ENCODE measurements at places on chromosomes 13 and 19.

GRCh38 chr19:9914315-9915207 lies 21.8 kb downstream of the OLFM2 start:
- peak; percentile 27 for DNase-seq

- no peak for DNase-seq
Measured at GRCh38 chr13:95137096-95137495, 164.2 kb downstream of the ABCC4 start.

- no peak for DNase-seq
Measured at GRCh38 chr13:95262837-95263384, 38.3 kb downstream of the ABCC4 start.

DNA sequence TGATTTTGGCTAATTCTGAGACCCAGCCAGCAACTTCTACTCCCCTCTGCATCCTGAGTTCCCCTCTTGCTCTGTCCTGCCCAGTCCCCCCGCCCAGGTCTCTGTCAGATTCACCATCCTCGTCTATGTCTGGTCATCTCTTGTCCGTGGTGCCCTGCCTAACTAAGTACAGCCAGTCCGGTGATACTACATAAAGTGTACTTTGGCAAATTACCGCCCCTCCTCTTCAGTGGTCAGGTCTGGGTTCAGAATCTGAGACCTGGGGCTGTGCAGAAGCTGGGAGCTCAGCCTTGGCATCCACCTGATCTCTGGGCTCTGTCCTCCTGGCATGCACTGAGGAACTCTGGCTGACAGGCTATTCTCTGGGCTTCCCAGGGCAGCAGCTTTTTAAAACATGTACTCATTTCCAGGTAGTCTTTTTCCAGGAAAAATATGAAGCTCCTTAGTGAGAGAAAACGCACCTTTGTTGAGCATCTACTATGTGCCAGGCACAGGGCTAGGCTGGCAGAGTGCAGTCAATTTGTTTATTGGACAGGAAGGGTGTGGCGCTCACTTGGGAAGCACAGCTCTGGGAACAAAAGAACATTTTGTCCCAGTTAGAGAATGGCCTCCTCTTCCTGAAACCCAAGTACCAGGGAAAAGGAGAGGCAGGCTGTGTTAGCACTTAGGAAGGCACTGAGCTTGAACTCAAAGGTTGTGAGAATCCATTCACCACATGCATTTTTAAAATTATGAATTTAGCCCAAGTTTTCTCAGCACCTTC lies 88.9 kb downstream of the TSHZ3 start:
- no peak for DNase-seq

DNA sequence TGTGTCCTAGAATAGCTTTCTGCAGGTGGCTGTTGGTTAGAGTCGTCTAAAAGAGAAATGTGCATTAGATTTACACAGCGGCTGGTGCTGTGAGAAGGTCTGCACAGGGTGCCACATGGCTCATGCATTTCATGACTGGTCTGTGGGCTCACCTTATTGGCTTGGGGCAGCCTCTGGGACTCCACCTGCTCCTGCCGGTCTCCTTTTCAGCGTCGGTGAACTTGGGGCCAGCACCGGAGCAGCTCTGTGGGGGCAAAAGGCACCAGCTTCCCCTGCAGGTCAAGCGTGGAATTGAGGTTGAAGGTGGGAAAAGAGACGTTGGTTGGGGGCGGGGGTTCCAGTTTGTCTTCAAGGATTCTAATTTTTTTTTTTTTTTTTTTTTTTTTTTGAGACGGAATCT lies 3.1 kb upstream of the PNMA8C start:
- DNase-seq = no peak

- DNase-seq = no peak
Measured at GRCh38 chr13:95279016-95279415, 22.2 kb downstream of the ABCC4 start.

DNA sequence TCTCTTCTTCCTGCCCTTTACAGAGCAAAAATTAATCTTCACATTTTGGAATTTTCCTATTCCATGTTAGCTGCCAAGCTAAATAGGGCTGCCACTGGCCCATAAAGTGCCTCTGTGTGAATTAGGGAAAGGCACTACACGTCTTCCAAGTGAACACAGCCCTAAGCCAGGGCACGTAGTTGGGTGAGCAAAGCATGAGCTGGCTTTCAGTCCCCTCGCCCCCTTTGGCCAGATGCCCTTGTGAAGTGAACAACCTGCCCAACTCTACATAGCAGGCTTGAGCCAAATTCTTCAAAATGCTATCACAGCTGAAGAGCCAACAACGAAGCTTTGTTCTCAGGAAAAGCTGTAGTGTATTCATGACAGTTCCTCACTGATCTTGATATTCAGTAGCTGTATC lies 213.1 kb downstream of the OXGR1 start:
- DNase-seq = no peak

- no peak for DNase-seq
Measured at GRCh38 chr13:30739761-30740642, 4.7 kb downstream of the ALOX5AP start.

DNA sequence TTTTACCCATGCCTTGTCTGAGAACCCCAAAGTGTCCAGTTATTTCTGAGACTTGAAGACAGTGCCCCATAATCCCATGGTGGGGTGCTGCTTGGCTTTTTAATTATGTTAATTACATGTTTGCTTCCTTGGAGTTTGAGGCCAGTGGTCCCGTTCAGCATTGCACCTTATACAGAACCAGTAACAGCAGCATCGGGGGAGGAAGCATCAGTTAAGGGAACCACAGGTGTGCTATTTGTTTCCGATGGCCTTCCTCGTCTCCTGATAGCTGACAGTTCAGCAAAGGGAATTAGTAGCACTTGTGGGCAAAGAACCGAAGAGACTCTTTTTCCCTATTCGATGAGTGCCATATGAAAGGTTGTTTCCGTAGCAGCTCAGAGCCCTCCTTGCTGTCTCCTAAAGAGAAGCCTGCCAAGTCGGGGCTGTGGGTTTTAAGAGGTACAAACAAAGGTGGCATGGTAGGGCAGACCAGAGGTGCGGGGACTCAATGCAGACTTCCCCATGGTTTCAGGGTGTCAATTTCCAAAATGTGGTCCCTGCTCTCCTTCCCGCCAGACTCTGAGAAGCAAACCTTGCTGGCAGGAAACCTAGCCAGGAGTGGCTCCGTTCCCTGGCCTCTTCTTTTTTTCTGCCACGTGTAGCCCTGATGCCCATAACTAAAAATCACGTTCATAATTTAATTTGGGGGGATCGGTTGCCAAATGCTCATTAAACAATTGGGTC lies 225.2 kb upstream of the TSHZ3 start:
- DNase-seq = no peak

DNA sequence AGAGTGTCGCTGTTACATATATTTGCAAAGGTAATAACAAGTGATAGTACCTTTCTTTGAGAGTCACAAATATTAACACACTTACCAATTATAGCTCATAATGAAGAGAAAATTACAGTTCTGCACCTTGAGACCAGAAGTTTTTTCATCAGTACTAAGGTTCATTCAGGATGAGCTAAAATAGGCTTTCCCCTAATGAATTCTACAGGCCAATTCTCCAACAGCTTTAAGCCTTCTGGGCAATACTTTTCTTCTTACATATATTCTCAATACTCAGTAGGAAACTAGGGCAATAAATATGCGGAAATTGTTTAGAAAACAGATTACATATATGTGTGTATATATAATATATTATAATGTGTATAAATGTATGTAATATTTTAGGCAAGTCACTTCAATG lies 2672.8 kb upstream of the PCDH20 start:
- DNase-seq = no peak

DNA sequence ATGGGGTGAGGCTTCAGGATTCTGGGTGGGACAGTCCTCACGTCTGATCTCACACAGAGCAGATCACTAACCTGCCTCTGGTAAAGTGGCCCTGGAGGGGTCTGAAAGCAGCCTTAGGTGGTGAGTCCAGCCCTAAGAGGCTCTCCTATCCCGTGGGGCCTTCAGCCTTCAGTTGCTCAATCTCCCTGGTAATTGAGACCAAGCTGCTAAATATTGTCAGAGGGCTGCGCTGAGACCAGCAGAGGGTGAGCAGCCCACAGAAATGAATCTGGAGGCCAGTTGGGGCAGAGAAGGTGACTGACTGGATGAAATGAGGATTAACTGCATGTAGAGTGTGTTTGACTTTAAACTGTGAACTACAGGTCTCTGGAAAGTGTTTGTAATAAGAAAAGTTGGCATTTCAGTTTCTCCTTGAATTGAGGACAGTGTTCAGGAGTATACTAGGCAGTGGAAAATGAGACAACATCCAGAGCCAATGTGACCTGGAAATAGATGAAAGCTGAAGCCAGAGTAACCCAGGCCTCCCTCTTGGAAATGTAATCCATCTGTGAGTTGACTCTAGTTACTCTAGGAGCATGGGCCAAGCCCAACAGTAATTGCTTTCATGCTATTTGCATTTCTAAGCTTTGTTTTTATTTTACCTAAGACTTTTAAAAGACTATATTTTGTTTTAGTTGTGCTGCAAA lies 14.3 kb upstream of the HSPH1 start:
- DNase-seq = no peak

DNA sequence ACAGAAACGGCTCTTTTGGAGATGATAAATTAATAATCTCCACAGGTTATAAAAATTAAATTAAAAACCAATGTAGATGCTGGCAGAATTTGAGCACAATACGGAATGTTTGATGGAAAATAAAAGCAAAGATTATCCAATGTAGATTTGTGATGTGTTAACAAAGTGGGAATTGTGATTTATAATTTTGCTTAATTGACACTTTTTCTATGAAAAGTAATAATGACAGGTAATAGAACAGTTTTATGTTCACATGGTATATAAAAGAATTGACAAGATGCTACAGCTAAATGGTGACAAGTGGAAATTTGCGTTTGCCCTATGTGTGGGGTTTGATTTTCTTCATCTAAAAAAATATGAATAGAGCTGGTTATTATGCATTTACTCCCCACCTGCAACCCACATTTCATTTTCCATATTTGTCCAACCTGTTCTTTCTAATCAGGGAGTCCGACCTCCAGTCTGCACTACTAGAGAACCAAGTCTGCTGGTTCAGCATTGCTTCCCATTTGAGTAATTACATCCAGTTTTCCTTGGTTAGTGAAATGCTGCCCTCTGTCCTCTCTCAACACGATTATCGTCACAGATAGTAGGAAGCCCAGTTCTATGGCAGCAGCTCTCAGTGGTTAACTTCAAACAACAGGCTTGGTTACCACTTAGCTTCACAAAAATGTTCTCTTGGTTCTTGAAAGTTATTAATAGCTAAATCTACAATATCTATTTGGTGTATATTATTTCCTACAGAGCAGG lies 61.4 kb upstream of the SLITRK1 start:
- DNase-seq = peak; percentile 2

GRCh38 chr13:34864671-34865070 lies 77.4 kb upstream of the NBEA start:
- DNase-seq = no peak

GRCh38 chr13:99395436-99395835 lies 88.2 kb upstream of the GPR183 start:
- no peak for DNase-seq

DNA sequence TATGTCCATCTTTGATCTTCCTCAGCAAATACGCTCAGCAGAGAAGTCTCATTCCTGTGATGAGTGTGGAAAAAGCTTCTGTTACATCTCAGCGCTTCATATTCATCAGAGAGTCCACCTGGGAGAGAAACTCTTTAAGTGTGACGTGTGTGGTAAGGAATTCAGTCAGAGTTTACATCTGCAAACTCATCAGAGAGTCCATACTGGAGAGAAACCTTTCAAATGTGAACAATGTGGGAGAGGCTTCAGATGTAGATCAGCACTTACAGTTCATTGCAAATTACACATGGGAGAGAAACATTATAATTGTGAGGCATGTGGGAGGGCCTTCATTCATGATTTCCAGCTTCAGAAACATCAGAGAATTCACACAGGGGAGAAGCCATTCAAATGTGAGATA lies 5.7 kb upstream of the ZNF284 start:
- no peak for DNase-seq

- DNase-seq = no peak
Measured at GRCh38 chr19:13960863-13961784, 8.8 kb downstream of the DCAF15 start.

GRCh38 chr13:75877071-75877470 lies 240.9 kb downstream of the LMO7 start:
- no peak for DNase-seq

DNA sequence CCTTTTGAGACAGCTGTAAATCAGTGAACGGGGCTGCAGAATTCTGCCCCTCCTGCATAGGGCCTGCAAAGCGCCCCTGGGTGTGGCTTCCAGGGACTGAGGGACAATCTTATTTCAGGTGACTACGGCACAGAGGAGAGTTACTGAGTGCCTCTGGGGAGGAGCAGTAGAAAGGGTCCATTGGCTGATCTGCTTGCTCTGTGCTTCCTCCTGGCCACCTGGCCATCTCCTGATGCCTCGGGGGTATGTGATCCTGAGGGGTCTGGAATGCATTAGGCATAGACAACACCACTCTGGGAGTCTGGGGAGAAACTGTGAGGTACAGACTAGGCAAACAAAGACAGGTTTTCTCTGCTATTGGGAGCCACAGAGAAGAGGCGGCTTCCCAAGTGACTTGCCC lies 2.8 kb downstream of the KCTD15 start:
- no peak for DNase-seq

DNA sequence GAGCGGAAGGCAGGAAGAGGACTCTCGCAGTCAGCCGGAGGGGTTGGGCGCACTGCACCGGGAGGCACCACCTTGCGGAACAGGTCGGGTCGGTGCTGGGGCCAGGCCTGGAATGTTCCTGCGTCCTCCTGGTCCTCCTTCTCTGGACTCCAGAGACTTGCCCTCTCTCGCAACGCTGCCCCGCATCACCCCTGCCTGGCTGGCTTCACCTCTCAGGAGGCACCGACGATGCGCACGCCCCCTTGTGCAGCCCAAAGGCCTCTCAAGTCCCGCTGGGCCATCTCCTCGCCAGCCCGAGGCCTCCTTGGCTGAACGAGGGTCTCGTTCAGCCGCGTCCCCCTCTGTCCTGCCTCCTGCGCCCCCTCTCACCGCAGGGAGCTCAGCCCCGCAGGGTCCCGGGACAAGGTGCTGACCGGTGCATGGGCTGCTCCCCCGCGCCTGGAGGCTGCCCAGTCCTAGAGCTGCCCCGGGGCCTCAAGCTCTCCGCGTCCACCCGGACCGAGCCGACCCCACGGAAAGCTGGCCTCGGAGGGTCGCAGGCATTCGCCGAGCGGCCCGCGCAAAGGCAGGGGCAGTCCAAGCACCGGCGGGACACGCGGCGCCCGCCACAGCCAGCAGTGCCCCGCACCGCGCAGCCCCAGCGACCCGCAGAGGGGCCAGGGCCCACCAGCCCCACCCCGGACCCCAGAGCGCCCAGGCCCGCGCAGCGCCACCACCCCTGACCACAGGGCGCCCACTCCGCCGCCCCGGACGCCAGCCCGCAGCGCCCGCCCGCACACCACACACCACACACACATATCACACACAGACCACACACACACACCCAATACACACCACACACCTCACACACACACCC lies 133.8 kb downstream of the CRYL1 start:
- DNase-seq = no peak

- DNase-seq = no peak
Measured at GRCh38 chr19:1487576-1488281, 2.4 kb downstream of the PCSK4 start.

DNA sequence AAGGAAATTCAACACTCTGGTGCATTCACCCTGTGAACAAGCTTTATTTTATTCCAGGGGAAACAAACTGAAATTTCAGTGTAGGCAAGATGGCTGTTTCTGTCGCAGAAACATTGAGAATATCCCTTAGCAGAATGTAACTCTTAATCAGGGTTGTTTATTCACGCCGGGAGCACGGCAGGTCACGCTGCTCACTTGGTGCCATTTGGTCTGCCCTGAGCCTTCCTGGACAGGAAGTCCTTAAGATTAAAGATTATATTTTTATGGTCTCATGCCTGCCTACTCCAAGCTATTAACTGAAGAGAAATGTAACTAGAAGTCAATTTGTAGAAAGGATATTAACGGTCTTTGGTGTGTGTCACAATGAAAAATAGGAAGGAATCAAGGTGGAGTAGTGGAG lies 185.3 kb upstream of the ARGLU1 start:
- DNase-seq = no peak

GRCh38 chr13:26221399-26221720 lies 754 bp downstream of the RNF6 start:
- no peak for DNase-seq
